ENCODE measurements at places on chromosomes 7 and 10.

GRCh38 chr10:28928484-28928883 lies 251.2 kb downstream of the BAMBI start:
- DNase-seq, result no peak

DNA sequence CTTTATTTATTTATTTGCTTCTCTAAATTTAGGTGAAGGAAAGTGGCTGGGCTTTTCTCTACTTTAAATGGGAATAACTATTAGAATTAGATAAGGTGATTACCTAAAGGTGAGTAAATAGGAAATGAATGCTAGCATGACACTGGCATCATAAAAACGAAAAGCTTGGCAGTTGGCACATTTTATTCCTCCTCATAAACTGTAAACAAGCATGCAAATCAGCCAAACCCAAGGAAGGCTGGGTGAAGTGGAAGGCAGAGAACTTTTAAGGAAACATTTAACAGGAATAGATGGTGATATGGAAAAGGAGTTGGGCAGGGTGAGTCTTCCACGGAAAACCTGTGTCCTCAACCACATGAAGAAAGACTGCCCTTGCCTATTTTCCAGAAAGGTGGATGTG lies 669.1 kb downstream of the KCNMA1 start:
- no peak for DNase-seq

- peak; percentile 37 for DNase-seq
Observed at GRCh38 chr7:43118313-43118712, 5.9 kb downstream of the HECW1 start.

DNA sequence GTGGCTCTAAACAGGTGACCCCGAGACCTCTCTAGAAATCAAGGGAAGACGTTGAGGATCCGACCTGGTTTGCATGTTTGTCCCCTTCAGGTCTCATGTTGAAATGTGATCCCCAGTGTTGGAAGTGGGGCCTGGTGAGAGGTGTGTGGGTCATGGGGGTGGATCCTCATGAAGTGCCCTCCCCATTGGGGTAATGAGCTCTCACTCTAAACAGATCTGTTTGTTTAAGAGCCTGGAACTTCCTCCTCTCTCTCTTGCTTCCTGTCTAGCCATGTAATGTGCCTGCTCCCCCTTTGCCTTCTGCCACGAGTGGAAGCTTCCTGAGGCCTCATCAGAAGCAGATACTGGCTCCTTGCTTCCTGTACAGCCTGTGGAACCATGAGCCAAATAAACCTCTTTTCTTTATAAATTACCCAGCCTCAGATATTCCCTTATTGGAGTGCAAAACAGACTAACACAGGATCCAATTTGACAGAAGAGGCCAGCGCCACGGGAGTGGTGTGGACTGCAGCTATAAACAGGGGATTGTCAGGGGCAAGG lies 10.8 kb upstream of the POLM start:
- no peak for DNase-seq

- DNase-seq, result no peak
Observed at GRCh38 chr7:117068511-117069145, 115.3 kb downstream of the ST7 start.

GRCh38 chr10:11863353-11864109 lies 40.4 kb downstream of the PROSER2 start:
- no peak for DNase-seq

- peak; percentile 6 for DNase-seq
Observed at GRCh38 chr7:33339074-33339790, 209.9 kb downstream of the BBS9 start.

DNA sequence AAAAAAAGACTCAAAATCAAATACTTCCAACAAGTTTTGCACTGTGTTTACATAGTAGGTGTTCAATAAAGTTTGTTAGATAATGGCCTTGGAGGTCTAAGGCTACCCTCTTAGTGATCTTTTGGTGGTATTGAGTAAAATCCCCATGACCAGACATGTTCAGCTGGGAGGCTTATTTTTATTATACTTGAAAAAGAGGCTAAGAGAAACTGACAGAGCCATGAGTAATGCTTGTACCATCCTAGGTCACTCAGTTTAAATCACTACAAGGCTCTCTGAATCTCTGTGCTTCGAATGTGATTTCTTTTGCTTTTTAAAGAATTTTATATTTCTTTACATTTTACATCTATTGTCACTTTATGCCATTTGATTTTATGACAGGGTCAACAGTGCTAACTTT lies 90.5 kb downstream of the TWIST1 start:
- DNase-seq, result peak; percentile 48

DNA sequence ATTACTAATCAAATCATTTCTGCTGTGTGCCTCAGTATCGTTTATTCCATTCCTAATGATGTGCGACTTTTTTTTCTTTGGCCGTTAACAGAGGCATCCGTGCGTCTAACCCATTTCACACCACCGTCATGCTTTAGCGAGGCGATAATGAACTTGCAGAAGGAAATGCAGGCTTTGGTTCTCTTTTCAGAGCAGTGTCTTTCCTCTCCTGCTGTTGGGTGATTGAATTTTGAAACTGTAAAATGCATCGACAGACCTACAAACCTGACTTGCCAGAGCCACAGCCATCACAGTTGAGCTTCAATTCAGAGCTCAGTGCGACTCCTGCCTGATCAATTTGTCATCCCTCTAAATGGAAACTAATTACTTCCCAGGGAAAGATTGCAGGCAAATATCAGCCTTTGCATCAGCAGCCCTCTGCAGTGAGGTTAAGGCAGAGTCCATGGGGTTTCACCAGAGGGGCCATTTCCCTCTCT lies 486.0 kb upstream of the GALNT17 start:
- DNase-seq, result no peak
